ENCODE measurements at places on chromosomes 2 and 18.

DNA sequence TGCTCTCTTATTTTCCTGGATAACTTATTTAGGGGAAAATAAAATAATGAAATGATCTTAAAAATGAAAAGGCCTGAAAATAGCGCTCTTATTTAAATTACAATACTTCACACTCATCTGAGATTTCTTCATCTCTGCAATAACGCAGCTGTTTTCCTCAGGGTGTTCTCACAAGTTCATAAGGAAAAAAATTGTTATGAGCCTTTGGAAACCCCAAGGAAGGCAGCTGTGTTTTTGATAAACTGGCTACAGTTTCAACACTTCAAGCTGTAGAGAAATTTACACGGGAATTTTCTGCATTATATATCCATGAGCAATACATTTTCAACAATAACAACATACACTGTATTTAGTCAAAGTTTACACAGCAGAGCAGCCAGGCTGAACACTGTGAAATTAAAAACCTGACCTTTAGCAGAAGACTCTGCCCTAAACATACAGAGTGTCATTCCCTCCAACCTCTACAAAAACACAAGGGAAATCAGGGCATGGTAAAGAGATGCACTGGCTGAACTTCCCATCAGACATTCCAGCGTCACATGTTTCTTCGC, 959.6 kb downstream of the SLC4A3 start:
- DNase-seq: no peak

DNA sequence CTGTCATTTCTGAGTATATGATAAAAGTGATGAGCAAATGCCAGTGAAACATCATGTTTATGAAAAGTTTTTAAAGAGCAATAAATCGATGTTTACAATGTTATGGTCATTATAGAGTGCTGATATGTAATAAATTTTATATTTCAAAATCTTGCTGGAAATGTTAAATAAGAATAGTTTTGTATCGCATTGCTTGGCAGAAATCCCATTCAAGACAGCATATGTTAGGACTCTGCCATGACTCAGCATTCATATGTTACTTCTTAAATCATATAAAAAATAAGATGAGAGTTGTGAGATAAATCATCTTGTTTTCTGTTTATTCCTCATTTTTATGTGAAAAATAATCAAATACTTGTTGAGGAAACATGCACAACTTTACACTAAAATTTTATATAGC, 949.9 kb upstream of the NRXN1 start:
- DNase-seq: no peak

GRCh38 chr2:86453836-86454235, 12.7 kb downstream of the KDM3A start:
- DNase-seq: no peak

DNA sequence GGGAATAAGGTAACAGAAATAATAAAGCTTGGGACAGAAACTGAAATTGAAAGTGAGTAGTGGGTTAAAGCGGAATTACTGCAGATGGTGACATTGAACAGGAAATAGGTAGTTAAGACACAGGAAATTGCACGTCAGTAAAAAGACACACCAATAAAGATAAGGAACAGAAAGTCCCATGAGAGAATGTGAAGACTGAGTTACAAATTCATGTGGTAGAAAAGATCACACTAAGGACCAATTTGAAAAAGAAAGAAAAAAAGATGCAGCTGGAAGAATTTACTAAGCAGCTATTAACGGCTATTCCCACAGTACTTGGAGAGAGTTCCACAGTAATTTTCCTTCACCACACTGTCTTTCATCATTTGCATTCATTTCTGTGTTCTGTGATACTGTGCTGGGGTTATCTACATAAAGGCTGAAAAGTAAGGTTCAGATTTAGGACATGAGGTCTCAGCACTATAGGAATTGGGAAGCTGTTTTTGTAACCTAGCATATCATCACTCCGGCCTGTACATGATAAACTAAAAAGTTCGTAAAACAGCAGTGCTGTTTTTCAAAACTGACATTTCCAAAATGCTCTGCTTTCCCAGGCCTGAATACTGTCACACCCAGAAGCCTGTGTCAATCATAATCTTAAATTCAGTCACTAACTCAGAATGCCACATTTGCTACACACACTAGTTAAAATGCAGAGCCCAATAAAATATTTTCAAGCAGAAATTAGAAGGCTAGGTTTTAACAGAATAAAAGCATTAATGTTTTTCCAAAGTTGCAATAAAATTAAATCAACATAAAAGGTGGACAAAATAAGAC, 42.9 kb downstream of the SRBD1 start:
- peak; percentile 91 for DNase-seq

DNA sequence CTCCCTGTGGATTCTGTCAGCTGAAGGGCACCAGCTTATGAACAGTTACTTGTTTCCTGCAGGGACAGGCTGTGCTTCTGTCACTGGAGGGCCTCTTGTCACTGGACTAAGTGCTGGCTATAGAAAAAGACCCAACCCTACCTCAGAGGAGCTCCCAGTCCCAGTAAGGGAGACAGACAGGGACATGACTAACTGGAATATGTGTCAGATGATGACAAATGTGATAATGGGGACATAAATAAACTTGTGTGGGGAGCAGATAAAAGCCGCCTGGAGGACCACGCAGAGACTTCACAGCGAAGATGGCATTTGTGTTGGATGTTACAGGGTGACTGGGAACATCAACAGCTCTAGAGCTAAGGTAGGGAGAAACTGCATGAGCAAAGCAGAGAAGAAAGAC, 95.0 kb downstream of the MAPRE2 start:
- DNase-seq: no peak

- DNase-seq: no peak
Measured at GRCh38 chr18:14935210-14935609, 187.2 kb downstream of the ANKRD30B start.

- DNase-seq: no peak
Measured at GRCh38 chr2:238116298-238117198, 16.4 kb downstream of the ESPNL start.

DNA sequence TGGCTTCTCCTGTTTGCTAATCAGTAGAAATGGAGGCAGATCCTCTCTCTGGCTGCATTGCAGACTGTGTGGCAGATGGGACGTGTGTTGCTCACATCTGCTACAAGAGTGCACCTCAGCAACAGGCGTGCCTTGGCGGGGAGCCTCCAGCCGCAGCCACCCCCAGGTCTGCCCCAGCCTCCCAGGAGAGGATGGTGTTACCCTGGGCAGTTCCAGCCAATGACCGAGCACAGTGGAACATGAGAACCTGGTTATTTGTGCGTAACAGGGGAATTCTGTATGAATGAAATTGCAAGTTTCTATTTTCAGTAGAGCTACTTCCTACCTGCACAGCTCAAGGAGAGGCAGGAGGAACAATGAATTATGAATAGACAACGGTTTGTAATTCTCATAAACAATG, 130.6 kb upstream of the CBLN2 start:
- DNase-seq: no peak

DNA sequence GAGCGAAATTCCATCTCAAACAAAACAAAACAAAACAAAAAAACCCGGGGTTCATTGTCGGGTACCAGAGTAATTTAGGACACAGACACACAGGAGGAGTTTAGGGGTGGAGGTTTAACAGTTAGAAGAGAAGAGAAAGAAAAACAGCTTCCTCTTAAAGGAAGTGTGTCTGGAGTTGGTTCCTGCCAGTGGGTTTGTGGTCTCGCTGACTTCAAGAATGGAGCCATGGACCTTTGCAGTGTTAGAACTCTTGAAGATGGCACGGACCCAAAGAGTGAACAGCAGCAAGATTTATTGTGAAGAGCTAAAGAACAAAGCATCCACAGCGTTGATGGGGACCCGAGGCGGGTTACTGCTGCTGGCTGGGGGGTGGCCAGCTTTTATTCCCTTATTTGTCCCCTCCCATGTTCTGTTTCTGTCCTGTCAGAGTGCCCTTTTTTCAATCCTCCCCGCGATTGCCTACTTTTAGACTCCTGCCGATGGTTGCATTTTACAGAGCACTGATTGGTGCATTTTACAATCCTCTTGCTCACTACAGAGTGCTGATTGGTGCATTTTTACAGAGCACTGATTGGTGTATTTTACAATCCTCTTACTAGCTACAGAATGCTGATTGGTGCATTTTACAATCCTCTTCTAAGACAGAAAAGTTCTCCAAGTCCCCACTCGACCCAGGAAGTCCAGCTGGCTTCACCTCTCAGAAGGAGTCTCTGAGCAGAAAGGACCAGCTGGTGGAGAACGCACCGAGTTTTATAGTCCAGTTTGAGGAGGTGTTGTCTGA, 28.7 kb upstream of the ATP8B1 start:
- no peak for DNase-seq

DNA sequence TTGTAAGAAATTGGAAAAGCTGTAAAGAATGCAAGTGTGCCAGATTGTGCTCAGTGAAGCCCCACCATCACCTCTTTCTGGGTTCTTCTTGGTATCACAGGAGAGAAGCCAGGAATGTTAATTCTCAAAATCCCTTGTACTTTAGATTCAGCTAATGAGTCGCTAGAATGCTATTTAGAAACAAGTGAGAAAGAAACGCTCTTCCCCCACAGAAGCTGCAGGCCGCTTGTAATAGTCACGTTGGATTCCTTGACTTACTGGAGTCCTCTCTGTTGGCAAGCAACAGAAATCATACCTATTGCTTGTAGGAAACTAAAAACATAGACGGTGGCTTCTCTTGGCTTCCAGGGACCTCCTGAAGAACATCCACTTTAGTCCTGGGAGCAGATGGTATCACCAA, 375.6 kb upstream of the LRATD1 start:
- DNase-seq: no peak

DNA sequence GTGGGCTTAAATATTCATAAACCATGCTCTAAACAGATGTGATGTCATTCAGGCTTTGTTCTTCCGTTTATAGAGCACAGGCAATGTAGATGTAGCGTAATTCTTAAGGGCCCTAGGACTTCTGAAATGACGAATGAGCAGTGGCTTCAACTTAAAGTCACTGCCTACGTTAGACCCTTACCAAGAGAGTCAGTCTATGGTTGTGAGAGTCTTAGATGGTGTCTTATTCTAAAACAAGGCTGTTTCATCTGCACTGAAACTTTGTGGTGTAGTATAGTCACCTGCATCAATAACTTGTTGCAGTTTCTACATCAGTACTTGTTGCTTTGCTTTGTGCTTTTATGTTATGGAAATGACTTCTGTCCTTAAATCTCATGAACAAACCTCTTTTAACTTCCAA, 56.0 kb downstream of the PIK3C3 start:
- DNase-seq: no peak

- no peak for DNase-seq
Measured at GRCh38 chr2:124286089-124286783, 261.1 kb downstream of the CNTNAP5 start.

DNA sequence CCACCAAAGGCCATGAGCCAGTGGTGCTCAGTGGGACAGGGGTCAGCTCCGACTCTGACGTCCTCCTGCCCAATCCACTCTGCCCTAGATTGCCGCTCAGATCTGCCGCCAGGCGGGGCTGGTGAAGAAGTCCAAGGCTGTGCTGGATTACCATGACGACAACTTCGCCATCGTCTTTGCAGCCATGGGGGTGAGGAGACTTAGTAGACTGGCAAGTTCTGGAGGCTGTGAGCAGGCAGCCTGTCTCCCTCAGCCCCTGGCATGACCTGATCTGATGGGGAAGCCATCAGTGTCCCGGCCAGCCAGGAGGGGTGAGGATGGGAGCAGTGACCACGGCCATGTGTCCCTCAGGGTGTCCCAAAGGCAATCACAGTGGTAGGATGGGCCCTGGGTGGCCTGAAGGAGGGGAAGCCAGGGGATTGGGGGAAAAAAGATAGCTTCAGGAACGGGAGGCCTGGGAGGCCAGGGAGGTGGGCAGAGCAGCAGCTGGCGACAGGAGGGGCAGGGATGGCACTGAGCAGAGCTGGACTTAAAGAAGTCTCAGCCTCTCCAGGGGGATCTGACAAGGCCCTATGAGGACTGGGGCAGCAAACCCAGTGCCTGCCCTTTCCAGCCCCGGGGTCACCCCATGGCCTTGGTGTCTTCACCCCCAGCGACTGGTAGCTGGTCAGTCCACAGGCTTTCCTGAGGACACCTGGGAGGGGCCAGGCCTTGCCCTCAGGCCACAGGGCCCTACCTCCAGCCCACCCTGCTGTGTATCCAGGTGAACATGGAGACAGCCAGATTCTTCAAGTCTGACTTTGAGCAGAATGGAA, 17.4 kb upstream of the ANKRD53 start:
- no peak for DNase-seq

DNA sequence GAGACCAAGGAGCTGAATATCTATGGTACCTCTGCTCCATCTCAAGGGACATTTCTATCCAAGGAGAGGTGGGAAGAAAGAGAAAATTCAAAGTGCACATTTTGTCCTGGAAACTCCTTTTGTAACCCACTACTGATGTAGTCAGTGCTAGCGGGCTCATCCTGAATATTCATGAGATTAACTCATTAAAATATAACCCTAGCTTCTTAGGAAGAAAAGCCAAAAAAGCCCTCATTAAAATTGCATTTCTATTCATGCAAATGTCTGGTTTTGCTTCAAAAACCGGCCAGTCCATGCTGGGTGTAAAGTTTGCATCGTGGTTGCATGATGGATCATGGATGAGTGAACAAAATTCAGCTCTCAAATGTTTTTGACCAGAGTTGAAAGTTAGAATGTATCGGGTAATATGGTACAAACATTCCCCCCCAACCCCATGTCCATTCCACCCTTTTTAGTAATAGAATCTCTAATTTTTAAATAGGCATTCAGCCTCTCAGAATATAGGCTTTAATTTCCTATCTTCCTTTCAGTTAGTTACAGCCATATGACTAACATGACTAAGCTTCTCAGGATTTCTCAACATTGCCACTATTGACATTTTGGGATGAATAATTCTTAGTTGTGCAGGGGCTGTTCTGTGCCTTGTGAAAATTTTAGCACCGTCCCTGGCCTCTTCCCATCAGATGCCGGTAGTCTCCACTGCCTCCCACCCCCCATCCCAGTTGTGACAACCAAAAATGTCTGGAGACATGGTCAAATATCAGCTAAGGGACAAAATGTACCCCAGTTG, 104.2 kb upstream of the RND3 start:
- peak; percentile 10 for DNase-seq

- no peak for DNase-seq
Measured at GRCh38 chr18:69455125-69455524, 54.4 kb downstream of the DOK6 start.

DNA sequence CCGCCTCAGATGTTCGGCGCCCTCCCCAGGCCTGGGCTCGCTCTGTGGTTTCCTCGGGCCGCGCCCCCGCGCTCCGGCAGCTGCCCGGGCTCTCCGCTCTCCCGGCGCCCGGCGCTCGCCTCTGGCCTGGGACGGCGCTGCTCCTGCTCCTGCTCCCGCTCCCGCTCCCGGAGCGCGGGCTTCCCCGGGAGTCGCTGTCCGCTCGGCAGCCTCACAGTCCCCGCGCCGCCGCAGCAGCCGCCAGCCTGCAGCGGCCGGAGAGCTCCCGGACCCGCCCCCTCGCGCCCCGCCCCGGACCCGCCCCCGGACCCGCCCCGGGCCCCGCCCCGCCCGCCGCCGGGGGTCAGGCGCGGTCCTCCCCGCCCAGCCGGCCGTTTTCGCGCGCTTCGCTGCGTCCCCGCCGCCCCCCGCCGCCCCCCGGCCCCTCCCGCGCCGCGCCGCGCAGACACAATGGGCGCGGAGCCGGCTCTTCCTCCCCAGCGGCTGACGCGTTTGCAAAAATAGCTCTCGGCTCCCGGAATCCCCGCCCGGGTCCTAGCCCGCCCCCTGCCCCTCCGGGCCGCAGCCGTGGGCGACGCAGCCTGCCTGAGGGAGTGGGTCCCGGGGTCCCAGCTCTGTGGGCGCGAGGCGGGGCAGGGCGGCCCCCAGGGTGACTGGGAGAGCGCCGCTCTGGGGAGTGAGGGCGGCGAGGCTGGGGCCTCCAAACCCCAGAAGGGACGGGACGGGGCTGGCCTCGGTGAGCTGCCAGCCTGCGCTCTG, at the start of gene ARL4C:
Gene ARL4C, minus strand, starts transcription at position 247 of the 759 bp plus-strand sequence. CDS start 495 bp downstream, outside the sequence.
- DNase-seq: peak; percentile 88
